ENCODE measurements at places on chromosomes 6 and 20.

DNA sequence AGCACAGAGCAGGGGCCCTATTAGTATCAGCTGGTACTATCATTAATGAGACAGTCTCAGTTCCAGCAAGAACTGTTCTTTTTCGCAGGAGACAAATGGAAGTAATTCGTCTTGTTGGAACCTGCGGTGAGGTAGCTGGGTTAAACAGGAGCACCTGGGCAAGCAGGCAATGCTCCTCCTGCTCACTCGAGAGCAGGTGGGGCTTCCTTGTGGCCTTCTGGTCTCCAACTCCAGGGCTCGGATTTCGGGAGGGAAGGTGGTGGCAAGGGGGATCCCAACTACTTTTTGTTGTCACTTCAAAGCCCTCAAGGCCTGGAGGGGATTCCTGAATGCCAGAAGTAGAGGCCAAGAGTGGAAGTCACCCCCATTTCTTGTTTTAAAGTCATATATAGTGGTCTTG, 1.3 kb upstream of the SPEF1 start:
- DNase-seq, result no peak

DNA sequence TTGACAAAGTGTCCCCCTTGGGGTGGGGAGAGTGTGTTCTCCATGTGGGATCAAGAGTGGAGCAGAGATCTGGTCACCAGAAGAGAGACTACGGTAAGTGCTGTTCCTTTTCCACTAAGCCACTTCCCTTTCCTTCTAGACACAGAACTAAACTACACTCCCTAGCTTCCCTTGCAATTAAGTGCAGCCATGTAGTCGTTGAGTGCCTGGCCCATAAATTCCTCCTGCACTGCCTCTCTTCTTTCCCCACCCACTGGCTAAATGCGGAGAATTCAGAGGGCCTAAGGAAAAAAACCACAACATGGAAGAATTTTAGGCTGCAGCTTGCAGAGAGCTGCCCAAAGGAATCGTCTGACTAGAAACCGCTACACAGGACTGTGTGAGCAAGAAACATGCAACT, 1.5 kb downstream of the WDR27 start:
- DNase-seq, result no peak

- no peak for DNase-seq
Measured at GRCh38 chr6:47075168-47075567, 33.0 kb upstream of the ADGRF1 start.

DNA sequence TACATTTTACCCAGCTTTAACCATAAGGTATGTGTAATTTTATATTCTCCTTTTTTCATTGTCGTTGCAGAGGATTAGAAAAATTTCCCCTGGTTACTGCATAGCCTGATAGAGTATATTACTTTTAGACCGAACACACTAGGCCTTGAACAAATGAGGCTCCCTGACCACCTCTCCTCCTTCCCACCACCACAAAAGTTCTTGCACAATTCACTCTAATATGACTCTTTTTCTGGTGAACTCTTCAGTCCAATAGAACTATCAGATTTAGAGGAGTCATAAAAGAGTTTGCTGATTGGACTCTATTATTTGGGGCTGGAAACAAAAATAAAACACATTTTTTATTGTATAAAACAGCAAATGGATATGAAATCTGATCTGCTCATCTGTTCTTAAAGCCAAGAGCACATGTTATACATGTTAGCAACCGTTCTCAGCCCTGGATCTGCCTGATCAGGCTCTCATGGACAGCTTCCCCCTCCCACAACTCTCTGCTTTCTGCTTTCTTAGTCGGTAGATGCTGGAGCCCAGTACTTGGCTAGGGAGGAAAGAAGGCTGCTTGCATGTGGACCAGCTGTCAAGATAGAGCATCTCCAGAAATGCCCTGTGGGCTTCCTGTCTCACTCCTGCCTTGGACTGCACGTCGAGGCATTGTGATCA, 83.5 kb downstream of the CD164 start:
- no peak for DNase-seq

DNA sequence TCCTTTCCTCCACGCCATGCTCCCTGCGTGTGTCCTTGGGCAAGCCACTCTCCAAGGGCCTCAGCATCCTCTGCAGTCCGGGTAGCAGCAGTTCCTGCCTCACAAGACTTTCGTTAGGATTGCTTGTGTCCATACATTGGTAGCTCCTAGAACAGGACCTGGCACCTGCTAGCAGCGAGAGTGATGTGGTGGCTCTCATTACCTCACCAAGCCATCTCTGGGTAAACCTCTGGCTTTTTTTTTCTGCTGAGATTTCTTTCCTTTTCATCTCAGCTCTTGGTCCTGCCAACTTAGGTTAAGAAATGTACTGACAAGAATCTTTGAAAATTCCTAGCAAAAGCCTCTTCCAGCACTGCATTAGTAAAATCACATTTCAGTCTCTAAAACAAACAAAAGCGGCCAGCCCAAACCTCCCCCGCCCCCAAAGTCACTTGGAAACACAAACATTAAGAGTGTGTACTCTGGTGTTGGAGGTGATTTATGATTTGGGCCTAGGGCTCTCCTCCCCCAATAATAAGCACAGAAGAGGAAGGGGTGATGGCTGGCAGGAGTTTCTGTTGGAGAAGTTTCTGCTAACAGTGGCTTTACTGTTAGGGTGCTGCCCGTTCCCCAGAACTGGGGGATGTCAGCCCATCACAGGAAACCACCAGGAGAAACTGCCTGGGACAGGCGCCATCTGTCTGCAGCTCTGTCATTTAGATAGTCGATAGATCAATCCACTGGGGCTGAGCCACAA, 199.2 kb downstream of the CD83 start:
- peak; percentile 19 for DNase-seq

GRCh38 chr6:83119742-83120300, 52.4 kb downstream of the DOP1A start:
- DNase-seq, result no peak

DNA sequence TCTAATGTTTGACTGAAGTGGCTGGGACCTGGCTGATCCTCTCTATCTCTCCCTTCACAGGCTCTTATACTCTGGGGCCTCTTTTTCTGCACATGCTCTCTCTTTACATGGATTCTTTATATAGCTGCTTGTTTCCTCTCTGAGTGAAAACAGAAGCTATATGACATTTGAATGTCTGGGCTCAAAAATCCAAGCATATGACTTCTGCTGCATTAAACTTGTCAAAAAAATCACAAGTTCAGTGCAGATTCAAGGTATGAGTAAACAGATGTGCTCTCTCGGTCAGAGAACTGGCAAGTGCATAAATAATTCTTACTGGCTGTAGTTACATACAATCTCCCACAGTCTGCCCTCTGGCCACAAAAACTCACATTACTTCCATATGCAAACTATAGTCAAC, 96.6 kb downstream of the LCA5 start:
- peak; percentile 50 for DNase-seq

DNA sequence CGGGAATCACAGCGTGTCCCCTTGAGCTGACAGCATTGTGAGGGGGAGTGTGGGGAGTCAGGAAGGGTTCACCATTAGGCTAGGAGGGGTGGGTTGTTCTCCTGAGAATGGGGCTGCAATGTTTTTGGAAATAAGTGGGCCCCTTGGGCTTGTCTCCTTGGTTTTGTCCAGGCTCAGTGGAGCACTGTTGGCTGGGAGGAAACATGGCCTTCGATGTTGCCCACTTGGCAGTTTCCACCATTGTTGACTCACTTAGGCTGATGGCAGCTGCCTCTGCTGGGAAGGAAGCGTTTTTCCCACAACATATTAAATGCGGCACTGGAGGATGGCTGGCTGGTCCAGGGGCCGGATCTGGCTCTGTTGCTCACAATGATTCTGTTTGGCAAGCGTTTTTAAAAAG, 512.1 kb downstream of the QKI start:
- no peak for DNase-seq

- peak; percentile 97 for DNase-seq
Measured at GRCh38 chr20:23225407-23226060, 125.1 kb upstream of the NXT1 start.

- DNase-seq, result peak; percentile 24
Measured at GRCh38 chr20:13333793-13334192, 112.7 kb downstream of the ISM1 start.

DNA sequence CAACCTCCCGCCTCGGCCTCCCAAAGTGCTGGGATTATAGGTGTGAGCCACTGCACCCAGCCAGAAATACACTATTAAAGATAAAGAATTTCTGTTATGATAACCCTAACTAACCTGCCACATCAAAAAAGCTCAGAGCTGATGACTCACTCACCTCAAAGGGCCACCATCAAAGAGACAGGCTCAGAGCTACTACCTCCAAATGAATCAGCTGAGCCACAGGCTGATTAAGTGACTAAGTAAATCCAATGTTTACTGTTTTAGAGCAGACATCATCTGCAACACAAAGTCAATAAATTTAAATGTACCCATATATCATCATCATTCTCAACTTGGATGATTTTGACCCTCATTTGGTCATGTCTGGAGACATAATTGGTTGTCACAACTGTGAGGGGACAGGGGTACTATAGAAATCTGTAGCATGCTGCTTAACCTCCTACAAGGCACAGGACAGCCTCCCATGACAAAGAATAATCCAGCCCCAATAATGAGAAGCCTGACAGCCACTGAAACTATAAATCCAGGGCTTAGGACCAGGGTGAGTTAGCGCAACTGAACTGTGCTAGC, 106.5 kb downstream of the ATP9A start:
- DNase-seq, result no peak

- no peak for DNase-seq
Measured at GRCh38 chr20:37290158-37290810, 829 bp downstream of the MANBAL start.

DNA sequence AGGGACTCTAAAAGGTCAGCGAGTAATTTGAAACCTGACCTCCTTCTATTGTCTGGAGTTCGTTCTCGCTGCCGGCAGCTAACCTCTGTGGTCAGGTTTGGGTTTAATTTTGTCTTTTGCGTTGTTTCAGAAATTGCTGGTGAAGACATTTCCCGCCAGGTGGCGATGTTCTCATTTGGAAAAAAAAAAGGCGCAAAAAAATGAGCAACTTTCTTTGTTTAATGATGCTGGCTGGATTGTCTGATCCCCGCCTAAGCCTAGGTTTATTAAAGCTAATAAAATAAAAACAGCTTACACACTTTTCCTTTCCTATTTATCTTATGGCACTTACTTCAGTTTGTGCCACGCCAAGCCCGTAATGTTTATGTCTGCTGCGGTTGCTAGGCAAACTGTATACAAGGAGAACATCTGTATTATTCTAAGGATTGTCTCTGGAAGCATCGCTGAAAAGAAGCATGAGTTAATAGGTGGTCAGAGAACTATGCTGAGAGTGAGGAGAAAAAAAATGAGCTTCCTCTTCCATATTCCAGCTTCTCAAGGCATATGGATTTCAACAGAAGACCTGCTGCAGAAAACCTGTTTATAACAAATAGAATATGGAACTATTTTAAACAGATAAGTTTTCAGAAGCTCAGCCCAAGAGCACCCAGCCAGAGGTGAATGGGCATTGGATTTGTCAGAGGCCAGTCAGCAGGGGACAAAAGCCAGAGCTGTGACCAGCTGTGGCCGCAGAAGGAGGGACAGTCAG, 205.7 kb downstream of the DOK5 start:
- DNase-seq, result peak; percentile 80

GRCh38 chr6:24249926-24250325, 107.9 kb downstream of the DCDC2 start:
- DNase-seq, result no peak

DNA sequence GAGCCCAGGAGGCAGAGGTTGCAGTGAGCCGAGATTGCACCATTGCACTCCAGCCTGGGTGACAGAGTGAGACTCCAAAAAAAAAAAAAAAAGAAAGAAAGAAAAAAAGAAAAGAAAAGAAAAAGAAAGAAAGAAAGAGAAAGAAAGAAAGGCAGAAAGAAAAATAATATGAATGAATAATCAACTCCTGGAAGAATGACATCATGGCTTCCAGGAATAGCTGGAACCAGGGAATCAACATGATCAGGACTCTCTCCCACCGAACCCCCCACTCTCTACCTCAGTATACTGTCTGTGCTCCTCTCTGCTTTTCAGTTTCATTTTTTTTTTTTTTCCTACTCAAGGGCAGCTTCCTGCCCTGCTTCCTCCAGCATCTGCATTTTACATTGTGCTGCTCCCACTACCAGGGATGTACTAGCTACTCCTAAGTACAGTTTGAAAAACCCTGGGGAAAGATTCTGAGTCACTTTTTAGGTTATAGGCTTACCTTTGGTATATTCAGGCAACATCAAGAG, 19.7 kb upstream of the MTCL3 start:
- DNase-seq, result no peak

DNA sequence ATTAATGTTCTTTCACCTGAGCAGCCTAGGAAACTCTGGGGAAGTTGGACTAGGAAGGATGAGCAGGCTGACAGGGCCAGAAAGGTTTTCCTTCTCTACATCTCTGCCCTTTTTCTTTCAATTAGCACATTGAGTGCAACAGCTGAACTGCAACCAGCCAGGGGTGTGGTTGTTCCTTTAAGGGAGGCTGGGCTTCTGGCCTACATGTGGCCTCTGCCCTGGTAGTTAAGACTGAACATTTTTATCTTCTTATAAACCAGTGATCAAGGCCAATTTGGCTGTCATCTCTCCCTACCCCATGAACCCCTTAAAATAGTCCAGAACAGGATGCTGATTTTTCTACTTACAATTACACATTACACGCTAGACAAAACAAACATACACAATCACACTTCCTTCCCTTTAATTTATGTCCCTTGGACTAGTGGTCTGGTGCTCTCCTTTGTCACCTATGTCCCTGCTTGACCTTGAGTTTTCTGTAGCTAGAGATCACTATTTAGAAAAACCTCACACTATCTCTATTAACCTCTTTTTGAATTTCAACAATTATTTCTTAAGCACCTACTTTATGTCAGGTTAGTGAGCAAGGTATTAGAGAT, 60.3 kb downstream of the RNF217 start:
- no peak for DNase-seq

DNA sequence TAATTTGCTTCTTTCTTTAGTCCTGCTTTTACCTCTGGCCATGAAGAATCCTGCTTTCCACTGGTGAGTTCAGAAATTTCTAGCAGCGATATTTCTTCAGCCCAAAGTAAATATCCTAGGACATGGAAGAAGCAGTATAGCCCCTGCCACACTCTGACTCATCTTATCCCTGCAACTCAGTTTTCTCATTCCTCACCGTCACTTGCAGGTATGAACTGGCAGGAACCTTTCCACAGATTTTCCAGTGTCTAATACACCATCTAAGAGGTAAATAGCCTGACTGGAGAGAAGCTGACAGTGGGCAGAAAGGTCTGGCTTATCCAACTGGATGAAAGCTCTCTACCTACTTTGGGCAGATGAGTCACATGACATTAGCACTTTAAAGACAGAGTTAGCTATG, 816.7 kb upstream of the FLRT3 start:
- no peak for DNase-seq

GRCh38 chr6:117829594-117830319, 77.3 kb upstream of the SLC35F1 start:
- DNase-seq, result peak; percentile 70

DNA sequence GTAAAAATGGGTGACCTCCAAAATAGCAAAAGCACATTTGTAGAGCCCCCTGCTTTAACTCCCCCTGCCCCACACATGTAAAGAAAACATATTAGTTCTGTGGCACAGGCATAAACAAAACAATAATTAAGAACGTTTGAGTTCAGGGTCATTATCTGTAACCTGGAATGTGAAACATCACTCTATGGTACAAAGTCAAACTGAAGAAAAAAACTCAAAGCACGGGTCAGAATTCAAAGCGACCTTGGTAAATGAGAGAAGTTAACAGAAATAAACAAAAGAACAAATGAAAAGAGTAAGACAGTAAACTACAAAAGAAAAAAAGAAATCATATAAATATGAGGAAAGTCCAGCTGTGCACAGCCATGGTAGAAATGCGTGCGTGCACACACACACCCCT, 67.5 kb downstream of the PKHD1 start:
- DNase-seq, result no peak

Measured in adipocyte (in vitro differentiated cells).